ENCODE measurements at places on chromosomes 13 and 19.

DNA sequence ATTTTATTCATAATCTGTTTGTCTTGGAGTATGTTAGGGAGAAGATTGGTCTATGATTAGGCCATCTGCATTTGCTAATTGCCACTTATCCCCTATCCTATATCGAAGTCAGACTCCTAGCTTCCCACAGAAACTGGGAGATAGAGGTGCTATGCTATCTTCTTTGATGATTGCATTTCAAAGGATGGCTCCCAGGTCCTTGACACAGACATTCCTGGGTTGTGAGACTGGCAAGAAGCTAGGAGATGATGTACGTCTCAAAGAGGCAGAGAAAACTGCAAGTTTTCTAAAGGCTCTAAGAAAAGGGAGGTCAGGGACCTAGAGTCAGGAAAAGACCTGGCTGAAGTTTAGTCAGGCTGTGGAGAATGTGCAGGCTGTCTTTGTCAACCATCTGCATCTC, 1251.9 kb downstream of the PCDH17 start:
- no peak for DNase-seq

DNA sequence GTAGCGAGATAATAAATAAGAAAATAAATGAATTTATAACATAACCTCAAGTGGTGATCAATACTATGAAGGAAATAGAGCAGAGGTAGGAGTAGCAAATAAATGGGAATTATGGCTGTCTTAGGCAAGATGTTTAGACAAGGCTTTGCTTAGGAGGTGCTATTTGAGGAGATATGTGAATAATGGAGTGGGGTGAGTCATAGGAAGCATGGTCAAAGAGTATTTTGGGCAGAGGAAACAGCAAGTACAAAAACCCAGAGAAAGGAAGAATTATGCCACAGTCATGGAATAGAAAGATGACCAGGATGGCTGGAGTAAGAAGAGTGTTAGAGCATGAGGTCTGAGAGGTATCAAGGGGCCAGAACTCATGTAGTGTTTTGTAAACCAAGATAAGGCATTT, 33.6 kb upstream of the LPAR6 start:
- DNase-seq: no peak

- DNase-seq: no peak
Observed at GRCh38 chr13:41354416-41354815, 43.3 kb downstream of the NAA16 start.

DNA sequence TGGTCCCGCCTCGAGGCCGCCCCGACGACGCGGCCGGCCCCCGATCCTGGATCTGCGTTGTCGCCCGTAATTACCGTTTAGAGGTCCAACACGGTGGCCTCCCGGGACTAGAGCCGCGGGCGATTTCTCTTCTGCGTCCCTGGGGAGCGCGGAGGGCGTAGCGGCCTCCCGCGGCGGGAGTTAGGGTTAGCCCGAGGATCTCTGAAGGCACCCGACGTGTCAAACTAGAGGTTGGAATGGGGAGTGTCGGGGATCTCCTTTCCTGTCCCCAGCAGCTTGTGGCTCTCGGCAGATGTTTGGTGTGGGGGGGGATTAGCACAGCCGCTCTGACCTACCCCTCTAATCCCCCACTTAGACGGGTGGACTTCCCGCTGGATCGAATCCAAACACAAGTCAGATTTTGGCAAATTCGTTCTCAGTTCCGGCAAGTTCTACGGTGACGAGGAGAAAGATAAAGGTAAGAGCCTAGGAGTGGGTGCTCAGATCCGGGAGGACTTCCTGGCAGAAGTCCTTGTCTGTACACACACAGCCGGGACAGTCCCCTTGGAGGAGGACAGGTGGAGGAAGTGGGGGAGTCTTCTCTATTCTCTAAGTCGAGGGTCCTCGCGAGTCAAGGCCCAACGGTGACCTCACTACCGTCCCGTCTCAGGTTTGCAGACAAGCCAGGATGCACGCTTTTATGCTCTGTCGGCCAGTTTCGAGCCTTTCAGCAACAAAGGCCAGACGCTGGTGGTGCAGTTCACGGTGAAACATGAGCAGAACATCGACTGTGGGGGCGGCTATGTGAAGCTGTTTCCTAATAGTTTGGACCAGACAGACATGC, 581 bp downstream of the CALR start:
- no peak for DNase-seq

DNA sequence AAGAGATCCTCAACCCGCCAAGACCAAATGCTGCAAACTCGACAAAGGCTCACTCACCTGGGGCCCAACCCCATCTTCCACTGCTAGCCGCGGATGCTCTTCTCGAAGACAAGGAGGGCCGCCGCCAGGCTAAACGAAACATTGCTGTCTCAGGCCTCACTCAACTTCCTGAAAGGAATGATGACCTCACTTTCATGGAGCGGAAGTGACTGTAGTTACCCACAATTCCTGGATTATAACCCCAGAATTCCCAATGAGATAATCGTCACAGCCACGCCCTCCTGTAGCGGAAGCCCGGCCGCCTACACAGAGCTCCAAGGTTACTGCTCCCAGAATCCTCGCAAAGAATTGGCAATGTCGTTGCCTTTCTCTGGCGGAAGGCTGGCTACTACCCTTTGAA, 10.5 kb upstream of the ZNF112 start:
- DNase-seq: no peak

- DNase-seq: no peak
Observed at GRCh38 chr13:33707449-33707848, 110.5 kb upstream of the RFC3 start.

DNA sequence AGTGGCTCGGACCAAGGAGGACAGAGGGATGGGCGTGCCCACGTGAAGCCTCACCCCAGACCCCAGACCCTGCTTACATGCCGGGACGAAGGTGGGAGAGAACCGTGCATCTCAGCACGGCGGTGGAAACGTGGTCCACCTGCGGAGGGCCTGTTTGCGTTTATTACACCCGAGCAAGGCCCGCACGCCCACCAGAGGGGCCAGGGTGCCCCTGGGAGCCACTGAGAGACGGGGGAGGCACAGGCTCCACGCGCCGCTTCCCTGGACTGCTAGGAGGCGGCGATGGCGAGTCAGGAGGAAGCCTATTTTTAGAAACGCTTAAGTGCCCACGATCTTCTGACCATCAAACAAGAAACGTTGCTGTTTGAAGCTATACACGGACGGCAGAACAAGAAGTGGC, 80.7 kb downstream of the ATP11A start:
- DNase-seq: no peak

GRCh38 chr19:17242431-17243208, 3.1 kb downstream of the NR2F6 start:
- DNase-seq: no peak

Data from dorsolateral prefrontal cortex (tissue), 122 donors.